ENCODE measurements at places on chromosomes 7 and 10.

- no peak for DNase-seq
These were observed 155.6 kb downstream of the TAX1BP1 start for GRCh38 chr7:27895551-27895950.

DNA sequence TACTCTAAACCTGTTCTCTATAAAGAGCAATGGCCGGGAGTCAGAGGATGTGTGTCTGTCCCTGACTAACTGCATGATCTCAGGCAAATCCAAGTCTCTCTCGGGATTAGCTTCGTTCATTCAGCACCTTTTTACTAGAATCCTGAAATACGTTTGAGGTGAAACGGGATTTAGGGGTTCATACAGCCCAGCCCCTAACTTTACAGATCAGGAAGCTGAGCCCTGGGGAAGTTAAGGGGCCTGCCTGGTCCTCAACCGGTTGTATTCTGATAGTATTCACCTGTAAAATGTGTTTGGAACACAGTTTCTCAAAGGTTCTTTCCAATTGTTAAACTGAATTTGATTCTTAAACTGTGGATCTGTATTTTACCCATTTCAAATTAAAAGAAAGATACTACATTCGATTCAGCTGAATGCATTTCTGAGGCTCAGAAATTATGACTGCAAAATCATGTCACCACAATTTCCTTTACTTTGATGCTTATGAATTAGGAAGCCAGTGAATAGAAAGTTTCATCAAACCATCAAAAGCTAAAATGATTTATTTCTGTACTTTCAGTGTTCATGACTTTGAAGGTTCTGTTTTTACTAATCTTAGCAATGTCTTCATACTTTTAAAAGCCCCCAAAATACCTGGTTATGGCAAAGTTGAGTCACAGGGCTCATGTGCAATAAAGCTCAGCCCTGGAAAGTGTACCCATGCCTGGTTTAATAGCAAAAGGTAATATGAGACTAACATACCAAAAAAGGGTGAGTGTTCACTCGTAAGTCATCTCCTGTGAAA, 28.9 kb upstream of the EZH2 start:
- no peak for DNase-seq

DNA sequence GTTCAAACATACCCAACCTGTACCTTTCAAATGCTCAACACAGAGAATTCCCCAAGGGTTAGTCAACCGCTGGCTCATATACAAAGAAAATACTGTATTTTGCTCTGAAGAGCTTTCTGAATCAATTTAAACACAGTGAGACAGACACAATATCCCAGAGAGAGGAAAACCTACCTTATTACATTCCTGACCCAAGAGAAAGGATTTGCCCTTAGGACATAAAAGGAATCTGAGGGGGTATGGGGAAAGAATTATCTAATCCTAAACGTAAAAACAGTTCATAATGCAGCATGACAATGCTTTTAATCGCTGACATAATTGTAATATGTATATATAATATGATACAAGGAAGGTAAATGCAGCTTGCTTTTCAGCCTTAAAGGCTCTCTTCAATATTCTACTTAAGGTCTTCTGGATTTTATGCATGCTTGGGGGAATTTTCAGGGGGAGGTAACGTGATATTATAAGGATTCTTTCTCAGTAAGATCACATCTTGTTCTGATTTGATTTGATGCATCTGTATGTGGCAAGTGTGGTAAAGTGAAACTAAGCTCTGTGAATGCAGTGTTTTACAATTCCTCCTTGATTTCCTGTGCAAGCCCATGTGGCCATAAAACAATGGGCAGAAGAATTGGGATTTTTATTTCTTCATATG, 240.5 kb downstream of the GLI3 start:
- DNase-seq = no peak

- no peak for DNase-seq
These were observed 59.3 kb upstream of the COMTD1 start for GRCh38 chr10:75294866-75295701.
